ENCODE measurements at places on chromosomes 16 and 17.
A peak's percentile ranks its signal among the peaks of the same experiment; 100 is the strongest.

DNA sequence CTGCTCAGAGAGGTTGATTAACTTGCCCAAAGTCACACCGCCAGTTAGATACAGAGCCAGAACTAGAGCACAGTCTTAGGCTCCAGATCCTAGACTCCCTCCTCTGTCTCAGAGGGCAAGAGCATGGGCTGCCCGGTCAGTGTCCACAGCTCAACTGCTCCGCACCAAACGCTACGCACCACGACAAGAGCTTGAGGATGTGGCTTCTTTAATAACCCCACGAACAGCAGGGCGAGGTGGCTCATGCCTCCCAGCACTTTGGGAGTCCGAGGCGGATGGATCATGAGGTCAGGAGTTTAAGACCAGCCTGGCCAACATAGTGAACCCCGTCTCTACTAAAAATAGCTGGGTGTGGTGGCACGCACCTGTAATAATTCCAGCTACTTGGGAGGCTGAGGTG, 21.4 kb downstream of the FA2H start:
- DNase-seq = no peak

- peak; percentile 61 for DNase-seq
Observed at GRCh38 chr17:73030501-73030921, 62.0 kb downstream of the SLC39A11 start.

- no peak for DNase-seq
Observed at GRCh38 chr17:39828443-39828842, 35.7 kb downstream of the IKZF3 start.

- peak; percentile 67 for DNase-seq
Observed at GRCh38 chr17:17921192-17922069, 50.8 kb downstream of the TOM1L2 start.

GRCh38 chr17:42233156-42233555, 38.9 kb upstream of the GHDC start:
- DNase-seq = no peak

DNA sequence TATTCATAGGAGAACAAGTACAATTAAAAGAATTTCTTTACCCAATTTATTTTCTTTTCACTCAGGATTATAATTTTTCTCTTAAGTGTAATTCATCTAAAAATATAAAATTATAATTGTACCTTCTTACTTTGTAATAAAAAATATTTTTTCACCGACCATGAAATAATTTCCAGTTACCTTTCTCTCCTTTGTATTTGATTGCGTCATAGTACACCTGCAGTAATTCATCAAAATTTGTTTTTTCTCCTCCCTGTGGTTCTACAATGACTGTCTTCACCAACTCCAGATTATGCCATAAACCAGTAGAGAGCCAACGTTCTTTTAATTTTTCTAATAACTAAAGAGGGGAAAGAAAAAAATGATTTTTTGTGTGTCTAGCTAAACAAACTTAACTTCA, 119.1 kb downstream of the BRIP1 start:
- no peak for DNase-seq

DNA sequence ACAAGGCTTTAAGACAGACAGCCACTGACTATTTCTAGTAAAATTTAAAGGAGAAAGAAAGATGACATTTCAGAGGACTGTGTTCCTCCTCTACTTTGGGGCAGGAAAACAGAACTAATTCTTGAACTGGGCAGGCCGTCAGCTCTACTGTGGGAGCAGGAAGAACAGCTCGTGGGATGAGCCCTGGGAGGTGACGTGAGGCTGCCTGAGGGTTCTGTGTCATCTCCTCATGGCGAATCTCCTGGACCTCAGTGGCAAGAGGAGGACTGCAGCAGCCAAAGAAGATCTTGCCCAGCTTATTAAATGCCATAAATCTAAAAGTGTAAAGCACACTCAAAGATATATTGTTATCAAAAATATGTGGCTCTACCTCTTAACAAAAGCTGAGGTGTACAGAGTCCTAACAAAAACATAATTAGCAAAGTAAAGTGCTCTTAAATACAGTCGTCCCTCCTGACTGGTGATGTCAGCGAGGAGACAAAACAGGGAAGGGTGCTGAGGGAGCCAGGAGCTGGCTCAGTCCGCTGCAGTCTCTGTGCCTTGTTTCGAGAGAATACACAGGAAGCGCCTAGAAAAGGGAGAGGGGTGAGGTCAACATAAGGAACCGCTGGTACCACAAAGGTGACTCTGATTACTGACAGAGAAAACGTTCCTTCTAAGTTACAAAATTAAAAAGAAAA, 58.0 kb downstream of the CREBBP start:
- DNase-seq = no peak

DNA sequence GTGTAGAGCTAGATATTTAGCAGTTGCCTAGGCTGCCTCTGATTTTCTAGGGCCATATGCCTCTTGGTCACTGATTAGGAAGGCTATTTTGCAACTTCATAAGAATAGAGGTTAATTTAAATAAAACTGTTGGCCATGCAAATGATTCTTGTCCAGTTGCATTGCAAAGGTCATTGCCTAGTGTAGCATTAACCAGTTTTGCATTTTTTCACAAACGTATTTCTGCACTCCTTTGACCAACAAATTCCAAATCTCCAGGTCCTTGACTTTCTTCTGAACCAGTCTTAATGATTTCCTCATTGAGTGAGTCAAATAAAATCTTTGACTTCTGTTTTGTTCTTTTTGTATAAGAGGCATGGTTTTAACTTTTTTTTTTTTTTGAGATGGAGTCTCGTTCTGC, 33.5 kb downstream of the ERCC4 start:
- no peak for DNase-seq

DNA sequence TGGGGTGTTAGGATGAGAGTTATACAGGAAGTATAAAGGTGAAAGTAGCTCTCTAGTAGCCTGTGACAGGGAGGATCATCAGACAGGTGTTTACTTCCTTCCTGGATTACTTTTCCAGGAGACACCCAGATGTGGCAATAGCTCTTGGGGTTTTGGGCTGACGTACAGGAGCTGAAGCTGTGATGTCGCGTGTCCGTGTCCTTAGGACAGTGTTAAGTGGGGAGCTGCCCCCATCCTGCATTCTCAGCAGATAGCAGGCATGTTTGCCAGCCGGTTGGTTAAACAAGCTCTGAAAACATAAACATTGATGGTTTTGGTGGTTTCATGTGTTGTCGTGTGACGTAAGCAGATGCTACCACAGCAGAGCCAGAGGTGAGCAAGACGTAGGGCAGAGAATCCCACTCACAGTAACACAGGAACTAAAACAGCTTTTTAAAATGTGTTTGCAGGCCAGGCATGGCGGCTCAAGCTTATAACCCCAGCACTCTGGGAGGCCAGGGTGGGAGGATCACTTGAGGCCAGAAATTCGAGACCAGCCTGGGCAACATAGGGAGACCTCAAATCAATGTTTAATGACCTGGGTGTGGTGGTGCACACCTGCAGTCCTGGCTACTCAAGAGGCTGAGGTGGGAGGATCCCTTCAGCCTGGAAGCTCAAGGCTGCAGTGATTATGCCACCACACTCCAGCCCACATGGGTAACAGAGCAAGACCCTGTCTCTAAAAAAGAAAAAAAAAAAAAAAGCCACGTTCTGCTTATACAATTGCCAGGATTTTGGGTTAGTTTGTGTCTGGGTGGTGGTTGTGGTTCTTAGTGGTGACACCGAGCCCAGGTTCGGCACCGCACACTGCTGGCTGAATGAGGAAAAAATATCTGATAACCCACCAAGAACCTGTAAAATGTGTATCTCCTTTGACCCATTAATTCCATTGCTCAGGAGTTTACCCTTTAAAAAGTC, 18.2 kb upstream of the IL17C start:
- DNase-seq = no peak

- DNase-seq = no peak
Observed at GRCh38 chr16:6929868-6930267, 402.8 kb upstream of the RBFOX1 start.

- no peak for DNase-seq
Observed at GRCh38 chr17:8447799-8448198, 12.1 kb downstream of the NDEL1 start.

- no peak for DNase-seq
Observed at GRCh38 chr16:89899879-89900481, 18.7 kb upstream of the MC1R start.

- DNase-seq = no peak
Observed at GRCh38 chr17:70521821-70522256, 352.5 kb downstream of the KCNJ2 start.

DNA sequence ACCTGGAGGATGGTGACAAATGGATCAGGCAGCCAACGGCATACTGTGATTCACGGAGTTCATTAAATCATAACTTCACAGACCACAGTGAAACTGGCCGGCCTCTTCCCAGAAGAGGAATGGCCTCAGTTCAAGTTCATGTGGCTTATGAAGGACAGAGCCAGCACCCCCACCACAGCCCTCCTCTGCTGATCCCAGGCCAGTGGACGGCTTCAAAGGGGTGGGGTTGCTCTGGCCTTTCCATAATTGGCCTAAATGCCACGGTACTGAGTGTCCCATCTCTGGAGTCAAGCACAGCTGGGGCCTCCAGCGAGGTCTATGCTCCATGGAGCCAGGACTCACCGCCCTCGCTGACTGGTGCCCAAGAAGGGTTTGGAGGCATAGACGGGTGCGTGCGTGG, 21.4 kb downstream of the GALNS start:
- no peak for DNase-seq

DNA sequence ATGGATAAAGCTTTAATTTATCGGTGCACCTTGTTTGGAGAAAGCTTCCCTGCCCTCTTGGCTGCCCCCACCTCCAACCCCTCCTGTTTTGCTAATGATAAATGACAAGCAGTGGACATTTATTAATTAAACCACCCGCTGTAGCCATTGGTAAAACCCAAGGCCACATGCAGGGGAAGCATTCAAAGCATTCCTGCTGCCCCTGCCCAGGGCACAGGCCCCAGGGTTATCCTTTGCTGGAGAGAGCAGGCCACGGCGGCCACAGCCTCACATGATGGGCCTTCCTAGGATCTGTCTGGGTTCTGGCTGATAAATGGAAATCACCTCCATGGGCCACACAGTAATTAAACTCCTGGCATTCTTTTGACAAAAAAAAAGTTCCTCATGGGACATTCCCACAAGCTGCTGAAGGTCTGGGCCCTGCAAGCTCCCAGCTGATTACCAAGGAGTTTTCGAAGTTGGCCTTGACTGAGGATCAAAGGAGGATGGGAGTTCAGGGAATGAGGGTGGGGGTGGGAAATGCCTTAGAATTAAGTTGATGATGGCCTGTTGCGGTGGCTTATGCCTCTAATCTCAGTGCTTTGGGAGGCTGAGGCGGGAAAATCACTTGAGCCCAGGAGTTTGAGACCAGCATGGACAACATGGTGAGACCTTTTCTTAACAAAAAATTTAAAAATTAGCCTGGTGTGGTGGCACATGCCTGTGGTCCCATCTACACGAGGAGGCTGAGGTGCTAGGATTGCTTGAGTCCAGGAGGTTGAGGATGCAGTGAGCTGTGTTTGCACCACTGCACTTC, 35.5 kb downstream of the SOST start:
- DNase-seq = peak; percentile 60

GRCh38 chr16:68236137-68236825, 354 bp upstream of the ESRP2 start:
- peak; percentile 35 for DNase-seq

DNA sequence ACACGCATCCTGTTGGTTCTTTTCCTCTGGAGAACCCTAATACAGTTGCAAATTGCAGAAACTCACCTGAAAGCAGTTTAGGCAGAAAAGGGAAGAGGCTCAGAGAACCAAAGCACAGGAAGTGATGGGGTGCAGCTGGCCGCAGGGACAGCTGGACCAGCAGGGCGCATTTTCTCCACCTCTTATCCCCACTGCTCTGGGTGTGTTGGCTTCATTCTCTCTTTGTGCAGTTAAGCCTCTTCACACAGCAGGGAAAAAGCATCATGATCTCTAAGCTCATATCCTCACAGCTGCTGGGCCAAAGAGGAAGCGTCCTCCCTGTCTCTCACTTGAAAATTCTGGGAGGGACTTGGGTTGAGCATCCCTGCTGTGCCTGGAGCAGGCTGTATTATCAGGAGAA, 20.0 kb upstream of the LRRC75A start:
- peak; percentile 48 for DNase-seq

- DNase-seq = no peak
Observed at GRCh38 chr17:35214192-35214591, 20.0 kb upstream of the SLC35G3 start.

DNA sequence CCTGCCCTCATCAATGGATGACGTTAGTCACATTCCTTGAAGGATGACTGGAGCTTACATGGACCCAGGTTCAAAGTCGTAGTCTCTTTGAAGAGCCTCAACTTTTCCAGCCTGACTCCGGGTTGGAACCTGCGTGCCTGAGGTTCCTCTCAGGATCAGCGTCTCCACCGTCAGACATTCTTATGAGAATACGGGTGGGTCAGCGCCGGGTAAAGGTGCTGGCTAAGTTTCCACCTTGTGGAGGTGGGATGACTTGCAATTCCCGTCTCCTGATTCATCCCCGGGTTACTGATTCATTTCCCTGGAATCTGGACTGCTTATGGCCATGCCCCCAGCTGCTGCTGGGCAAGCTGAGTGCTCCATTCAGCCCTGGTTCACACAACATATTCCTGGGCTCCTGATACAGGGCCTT, 38.9 kb upstream of the CMIP start:
- no peak for DNase-seq

- DNase-seq = no peak
Observed at GRCh38 chr16:7270823-7271222, 61.8 kb upstream of the RBFOX1 start.

- DNase-seq = peak; percentile 75
Observed at GRCh38 chr16:1159325-1159972, 6.5 kb downstream of the CACNA1H start.

DNA sequence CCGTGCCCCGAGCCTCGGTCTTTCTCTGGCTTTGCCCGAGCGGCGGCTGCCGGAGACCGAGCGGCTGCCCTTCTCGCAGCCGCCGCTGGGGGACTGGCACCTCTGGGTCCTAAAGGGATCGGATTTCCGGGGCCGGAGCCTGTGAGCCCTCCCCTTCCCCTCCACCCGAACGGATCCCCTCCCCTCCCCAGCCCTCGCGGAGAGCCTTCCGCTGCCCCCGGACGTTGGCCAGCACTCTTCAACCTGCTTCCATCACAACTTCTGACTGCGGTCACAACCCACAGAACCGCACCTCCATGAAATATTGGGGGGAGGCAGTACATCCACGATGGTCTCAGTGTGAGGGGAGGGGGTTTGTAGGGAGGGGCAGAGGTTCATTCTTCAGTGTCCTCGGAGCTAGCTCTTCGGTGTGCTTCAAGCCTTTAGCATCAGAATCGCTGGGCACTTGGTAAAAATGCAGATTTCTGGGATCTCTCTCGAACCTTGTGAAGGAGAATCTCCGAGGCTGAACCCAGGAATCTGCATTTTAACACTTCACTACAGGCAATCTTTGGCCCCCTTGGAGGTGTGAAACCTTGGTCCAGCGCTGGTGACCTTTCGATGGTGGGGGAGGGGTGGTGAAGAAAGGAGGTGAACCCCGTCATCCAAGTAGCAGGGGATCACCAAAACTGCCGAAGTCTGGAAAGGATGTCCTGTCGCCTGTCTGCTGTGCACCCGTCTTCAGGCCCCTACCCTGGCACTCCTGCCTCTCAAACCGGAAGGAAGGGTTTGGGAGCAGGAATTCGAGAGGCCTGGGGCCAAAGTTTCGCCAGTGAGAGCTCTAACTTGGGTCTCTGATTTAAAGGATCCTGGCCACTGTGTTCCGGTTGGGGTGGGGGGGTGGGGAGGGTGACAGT, 812 bp upstream of the PPP1R9B start:
- peak; percentile 81 for DNase-seq

GRCh38 chr17:75872434-75873351, 5.7 kb downstream of the TRIM47 start:
- no peak for DNase-seq

Data from retina (tissue), 1 donor.